ENCODE measurements at places on chromosomes 6 and 20.

DNA sequence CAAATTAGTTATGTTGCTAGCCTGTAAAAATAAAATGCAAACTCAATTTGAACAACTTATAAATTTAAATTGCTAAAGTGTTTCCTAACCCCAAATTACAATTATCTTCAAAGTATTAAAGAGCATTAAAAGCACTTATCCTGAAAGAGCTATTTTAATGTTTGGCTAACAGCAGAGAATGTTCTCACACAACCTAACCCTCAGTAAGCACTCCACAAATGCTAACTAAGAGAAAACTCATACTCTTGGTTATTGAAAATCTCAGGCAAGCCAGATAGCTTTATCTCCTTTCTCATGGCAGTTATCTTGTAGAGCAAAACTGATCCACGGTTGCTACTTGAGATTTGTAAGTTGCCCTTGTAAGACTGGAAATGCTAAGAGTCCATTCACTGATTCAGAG, 30.5 kb upstream of the ADGRF1 start:
- no peak for DNase-seq

- DNase-seq: no peak
These were observed 398.0 kb upstream of the PLCB4 start for GRCh38 chr20:8670893-8671215.

DNA sequence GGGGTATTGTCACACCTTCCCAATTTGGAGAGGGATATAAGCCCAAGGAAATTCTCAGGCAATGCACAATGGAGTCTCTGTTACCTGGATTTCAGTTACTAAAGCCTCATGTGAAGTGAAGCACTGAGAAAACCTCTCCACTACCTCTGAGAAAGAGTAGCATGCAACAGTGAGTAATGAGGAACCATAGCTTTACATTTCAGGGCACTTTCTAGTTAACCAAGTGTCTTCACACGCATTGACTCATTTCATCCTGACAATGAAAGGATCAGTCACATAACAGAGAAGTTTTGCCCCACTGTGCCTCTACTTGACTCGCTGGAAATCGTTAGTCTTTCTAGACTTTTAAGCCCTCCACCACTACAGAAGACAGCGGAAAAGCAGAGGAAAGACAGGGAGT, 86.2 kb upstream of the ARID1B start:
- DNase-seq: no peak

DNA sequence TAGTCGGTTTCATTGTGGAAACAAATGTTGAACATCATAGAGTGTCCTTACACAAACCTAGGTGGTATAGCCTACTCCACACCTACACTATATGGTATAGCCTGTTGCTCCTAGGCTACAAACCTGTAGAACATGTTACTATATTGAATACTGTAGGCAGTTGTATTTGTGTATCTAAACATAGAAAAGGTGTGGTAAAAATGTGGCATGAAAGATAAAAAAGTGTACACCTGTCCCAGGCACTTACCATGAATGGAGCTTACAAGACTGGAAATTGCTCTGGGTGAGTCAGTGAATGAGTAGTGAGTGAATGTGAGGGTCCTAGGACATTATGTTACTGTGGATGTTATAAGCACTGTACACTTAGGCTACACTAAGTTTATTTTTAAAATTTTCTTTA, 103.0 kb downstream of the ZFAND3 start:
- no peak for DNase-seq

DNA sequence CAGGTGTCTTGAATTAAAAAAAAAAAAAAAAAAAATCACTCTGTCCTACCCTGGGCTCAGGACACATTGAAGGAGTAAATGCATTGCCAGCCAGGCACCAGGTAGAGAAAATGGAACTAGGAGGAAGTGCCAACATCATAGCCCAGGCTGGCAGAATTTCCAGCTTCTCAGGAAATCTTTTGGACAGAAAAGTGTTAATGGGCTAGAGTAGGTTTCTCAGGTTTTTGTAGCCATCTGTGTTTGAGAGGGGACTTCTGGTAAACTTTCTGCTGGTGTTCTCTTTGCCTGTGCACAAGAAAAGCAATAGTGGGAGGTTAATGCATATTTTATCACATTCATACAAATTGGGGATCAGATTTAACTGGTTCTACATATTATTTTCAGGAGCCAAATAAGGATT, 678.3 kb upstream of the NRSN1 start:
- no peak for DNase-seq

GRCh38 chr6:51292659-51293058, 474.0 kb downstream of the TFAP2B start:
- DNase-seq: peak; percentile 82

DNA sequence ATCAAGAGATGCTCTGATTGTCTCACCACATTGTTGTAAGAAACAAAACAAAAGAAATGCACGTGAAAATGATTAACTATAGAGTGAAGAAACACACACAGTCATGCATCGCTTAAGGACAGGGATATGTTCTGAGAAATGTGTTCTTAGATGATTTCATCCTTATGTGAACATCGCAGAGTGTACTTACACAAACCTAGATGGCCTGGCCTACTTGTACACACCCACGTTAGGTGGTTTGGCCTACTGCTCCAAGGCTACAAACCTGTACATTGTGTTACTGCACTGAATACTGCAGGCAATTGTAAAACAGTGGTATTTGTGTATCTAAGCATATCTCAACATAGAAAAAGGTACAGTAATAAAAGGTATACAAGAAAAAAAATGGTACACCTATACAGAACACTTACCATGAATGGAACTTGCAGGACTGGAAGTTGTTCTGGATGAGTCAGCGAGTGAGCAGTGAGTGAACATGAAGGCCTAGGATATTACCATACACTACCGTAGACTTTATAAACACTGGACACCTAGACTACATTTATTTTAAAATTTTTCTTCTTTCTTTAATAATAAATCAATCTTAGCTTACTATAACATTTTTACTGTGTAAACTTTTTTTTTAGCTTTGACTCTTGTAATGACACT, 48.6 kb downstream of the FKBP5 start:
- DNase-seq: no peak

DNA sequence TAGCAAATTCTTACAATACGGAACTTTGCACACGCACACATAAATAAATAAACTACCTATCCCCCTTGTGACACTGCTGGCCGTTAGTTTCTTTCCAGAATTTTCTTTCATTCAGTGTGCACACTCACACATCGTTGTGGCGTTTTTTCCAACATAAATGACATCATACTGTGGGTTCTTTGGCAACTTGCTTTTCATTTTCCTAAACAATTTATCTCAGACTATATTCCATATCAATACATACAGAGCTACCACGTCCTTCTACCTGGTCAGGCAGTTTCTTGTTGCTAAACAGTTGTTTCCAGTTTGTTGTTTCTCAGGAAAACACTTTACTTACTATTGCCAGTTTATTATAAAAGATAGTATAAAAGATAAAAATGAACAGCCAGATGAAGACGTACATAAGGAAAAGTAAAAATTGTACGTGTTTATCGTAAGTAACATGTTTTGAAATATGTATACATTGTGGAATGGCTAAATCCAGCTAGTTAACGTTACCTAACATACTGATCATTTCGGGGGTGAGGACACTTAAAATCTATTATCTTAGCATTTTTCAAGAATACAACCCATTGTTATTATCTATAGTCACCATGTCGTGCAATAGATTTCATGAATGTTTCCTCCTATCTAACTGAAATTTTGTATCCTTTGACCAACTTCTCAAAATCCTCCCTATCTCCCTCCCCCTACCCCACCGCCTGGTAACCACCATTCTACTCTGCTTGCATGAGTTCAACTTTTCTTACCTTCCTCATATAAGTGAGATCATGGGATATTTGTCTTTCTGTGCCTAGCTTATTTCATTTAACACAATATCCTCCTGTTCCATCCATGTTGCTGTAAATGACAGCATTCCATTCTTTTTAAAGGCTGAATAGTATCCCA, 1.2 kb upstream of the TP53RK start:
- no peak for DNase-seq

GRCh38 chr20:13874394-13875157, 89.7 kb downstream of the NDUFAF5 start:
- DNase-seq: no peak

DNA sequence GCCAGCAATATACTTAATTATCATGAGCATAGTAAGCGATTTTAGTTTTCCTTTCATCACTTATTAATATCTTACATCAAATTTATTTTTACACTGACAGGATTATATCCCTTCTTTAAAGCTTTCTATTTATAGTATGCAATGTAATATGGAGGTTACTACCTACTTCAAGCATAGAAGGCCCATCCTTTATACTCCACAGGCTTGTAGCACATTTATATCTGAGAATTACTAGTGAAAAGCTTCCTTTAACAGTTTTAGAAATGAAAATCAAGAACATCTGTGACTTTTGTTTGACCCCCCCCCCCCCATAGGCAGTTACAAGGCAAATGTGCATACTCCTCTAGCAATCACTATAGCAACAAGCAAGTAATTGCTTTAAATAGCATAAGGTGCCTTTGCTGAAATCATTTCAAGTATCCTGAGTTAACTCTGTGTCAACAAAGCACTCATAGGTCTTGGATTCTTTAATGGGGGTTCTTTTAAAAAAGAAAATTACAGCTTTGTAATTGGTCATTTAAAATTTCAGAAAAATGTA, 917.7 kb downstream of the PHF3 start:
- no peak for DNase-seq

DNA sequence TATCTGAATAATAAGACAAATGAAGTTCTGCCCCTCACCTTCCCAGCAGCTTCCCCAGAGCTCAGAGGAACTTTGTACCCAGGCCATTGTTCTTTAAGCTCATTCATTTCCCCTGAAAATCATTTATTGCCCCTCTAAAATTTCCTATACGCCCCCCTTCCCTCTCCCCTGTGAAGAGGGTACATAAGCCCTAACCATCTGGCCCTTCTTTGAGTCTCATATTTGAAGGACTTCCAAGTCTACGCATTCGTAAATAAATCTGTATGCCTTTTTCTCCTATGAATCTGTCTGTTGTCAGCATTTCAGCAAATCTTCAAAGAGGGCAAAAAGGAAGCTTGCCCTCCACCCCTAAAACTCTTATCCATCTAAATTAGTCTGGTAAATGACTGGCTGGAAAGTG, 73.1 kb upstream of the DST start:
- no peak for DNase-seq

- DNase-seq: no peak
These were observed 14.5 kb downstream of the BCL2L1 start for GRCh38 chr20:31707994-31708735.

GRCh38 chr20:45077559-45077958, 23.4 kb downstream of the KCNS1 start:
- no peak for DNase-seq

- peak; percentile 56 for DNase-seq
These were observed 184.0 kb downstream of the PDE7B start for GRCh38 chr6:136035378-136036070.

- DNase-seq: no peak
These were observed 534.3 kb upstream of the NRSN1 start for GRCh38 chr6:23591761-23592160.

DNA sequence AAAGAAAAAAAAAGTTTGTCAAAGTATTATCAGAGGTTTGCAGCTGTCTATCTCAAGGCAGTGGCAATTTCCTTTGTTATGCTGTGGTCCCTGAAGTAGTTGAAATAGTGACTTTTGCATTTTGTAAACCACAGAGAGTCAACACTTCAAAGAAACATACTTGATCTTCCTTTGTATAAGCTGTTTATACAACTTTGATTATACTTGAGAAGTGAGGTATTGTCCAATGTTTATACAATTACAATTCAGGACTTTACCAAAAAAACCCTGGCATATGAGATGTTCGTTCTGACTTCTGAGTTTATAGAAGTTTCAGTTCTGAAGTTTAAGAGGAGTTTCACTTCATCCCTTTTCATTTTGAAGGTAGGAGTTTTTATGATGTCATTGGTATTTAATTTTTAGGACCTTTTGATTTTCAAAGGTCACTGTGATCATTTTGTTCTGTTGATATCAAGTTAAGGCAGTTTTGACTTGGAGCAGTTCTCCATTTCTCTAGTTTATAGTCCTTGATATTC, 4.0 kb downstream of the STK4 start:
- no peak for DNase-seq

DNA sequence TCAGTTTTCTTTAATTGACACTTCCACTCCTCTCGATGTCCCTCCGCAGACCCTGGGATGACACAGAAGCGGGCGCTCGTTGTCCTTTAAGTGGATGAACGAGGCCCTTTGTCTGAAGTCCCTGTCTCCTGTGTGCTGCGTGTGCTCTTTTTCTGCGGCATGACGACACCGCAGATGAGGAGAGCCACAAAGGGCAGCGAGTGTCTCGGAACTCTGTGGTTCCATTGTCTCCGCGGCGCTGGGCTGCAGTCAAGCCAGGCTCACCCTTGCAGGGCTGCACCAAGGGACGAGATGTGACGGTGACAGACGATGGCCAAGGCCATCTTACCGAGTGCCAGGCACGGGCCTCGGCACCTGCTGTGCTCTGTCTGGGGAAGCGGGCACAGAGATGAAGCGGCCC, 10.6 kb downstream of the PRR18 start:
- DNase-seq: no peak

DNA sequence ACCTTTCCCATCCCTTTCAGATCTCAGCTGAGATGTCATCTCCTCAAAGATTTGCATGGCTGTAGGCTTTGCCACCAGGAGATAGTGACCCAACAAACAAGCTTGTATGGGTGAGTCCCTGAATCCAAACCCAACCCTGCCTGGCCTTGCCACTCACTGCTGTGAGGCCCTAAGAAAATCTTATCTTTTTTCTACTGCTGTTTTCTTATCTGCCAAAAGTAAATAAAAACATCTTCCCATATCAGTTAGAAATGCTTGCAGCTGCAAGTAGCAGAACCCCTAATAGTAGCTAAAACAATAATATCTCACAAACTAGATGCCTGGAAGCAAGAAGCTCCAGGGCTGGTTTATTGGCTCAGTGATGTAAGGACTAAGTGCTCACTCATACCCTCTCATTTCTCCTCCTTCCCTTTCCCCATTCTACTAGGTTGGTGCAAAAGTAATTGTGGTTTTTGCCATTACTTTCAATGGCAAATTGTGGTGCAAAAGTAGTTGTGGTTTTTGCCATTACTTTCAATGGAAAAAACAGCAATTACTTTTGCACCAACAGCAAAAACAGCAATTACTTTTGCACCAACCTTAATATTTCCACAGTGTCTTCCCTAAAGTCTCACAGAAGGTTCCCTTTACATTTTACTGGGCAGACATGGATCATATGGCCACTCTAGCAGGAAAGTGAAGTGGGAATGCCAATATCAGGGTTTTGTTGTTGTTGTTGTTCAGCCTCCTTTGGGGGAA, 56.7 kb upstream of the PSMF1 start:
- no peak for DNase-seq

GRCh38 chr6:127539272-127539671, 20.1 kb upstream of the MTCL3 start:
- no peak for DNase-seq

GRCh38 chr6:2132916-2133315, 112.5 kb downstream of the GMDS start:
- DNase-seq: no peak

Data from HT1080 (cell line).